Peyer's patch (tissue), 4 donors: ENCODE measurements at places on chromosomes 7 and 10.

DNA sequence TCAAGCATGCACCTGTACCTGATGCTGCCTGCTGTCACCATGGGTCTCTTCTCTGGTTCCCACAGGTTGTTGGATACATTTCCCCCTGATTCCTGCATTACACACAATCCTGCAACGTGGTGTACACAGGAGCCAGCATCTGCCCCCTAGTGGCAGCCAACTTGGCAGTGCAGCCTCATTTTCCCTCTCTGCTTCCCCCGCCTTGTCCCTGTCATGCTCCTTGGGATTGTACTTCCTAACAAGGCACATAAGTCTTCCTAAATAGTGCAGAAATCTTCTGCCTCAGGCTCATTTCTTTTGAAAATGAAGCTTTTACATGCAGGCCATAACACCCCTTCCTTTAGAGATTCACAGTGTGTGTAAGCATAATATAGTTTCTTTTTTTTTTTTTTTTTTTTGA is 387.5 kb downstream of the CCSER2 start:
- no peak overlapping the region for H3K4me3 ChIP-seq
- no peaks in the 10 kb centered on the region for H3K36me3 ChIP-seq
- no peak for DNase-seq
- H3K27me3 ChIP-seq: no peaks in the 10 kb centered on the region
- no peaks in the 10 kb centered on the region for H3K4me1 ChIP-seq
- no peak overlapping the region for H3K27ac ChIP-seq

- no peaks in the 10 kb centered on the region for H3K27me3 ChIP-seq
- no peaks in the 10 kb centered on the region for H3K4me1 ChIP-seq
- H3K36me3 ChIP-seq: no peaks in the 10 kb centered on the region
- no peak for DNase-seq
Measured at GRCh38 chr7:14104861-14105260, 115.4 kb upstream of the ETV1 start.

DNA sequence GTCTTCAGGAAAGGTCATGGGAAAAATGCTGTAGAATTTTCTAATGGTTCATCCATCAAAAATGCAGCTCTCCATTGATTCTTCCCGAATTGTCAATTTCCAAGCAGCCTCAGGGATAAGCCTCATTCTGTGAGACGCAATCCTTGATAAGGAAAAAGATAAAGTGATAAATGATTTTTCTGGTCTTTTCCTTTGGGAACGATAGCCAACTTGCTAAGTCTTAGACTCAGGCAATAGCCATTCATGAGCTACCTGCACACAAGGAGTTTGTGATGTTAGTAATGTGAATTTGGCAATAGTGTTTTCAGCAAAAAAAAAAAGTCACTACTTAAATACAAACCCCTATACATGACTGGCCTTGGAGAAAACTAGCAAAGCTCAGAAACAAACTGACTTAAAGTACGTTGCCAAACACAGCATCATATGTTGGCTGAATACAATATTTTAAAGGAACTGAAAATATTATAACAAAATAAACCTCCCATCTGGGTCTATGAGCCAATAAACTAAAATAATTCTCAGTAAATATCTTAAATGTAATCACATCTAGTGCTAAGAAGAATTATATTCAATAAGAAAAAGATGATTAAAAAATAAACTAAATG is 75.5 kb downstream of the KLF6 start:
- no peak overlapping the region for H3K4me3 ChIP-seq
- H3K27ac ChIP-seq: no peak overlapping the region
- no peaks in the 10 kb centered on the region for H3K4me1 ChIP-seq
- no peaks in the 10 kb centered on the region for H3K36me3 ChIP-seq

DNA sequence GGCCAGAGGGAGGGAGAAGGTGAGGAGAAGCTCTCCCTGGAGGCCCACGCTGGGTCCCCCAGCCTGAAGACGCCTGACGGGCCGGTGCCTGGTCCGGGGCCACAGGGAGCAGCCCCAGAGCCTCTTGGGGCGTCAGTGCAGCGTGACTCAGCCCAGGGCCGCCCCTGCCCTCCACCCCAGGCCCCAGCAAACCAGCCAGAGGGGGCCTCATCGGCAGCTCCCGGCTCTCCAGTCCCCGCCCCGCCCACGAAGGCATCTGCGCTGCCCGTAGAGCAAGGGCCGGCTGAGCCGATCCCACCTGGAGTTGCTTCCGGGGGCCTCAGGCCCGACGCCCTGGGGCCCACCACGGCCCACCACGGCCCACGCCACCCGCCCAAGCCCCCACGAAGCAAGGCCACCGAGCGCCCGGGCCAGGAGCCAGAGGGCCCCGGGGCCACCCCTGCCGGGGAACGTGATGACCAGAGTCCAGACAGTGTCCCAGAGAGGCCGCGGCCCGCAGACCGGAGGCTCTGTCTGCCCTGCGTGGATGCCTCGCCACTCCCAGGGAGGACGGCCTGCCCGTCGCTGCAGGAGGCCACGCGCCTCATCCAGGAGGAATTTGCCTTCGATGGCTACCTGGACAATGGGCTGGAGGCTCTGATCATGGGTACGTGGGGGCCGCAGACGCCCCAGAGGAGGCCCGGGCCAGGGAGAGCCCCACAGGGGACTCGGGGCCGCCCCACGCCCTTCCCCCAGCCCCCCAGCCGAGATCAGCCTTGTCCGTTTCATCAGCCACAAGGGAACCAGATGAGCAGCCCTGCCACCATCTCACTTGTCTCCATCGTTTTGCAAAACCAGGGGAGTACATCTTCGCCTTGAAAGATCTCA is 31.2 kb upstream of the UTF1 start:
- H3K4me3 ChIP-seq: no peak overlapping the region
- no peak for DNase-seq
- no peaks in the 10 kb centered on the region for H3K36me3 ChIP-seq
- no peaks in the 10 kb centered on the region for H3K27me3 ChIP-seq
- no peak overlapping the region for H3K27ac ChIP-seq
- H3K4me1 ChIP-seq: no peaks in the 10 kb centered on the region
